ENCODE measurements at places on chromosomes 5 and 9.
A peak's percentile ranks its signal among the peaks of the same experiment; 100 is the strongest.

DNA sequence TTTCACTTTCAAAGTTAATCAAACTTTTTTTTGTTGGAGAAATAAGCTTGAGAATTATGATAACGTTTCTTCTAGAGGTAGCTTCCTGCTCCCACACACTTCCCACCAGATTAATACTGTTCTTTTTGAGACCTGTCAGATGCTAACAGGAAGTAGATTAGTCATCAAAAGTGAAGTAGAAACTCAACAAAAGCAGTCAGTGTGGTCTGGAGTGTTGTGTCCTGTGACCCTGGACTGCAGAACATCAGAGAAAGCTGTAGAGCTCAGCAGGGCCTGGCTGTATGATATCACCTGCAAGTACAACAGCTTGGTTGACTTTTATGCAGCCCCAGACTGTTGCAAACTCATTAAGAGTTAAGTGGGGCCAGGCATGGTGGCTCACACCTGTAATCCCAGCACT lies 495.7 kb upstream of the CYLC2 start:
- peak; percentile 21 for DNase-seq

- DNase-seq, result no peak
Observed at GRCh38 chr5:32331217-32331934, 18.6 kb upstream of the MTMR12 start.

DNA sequence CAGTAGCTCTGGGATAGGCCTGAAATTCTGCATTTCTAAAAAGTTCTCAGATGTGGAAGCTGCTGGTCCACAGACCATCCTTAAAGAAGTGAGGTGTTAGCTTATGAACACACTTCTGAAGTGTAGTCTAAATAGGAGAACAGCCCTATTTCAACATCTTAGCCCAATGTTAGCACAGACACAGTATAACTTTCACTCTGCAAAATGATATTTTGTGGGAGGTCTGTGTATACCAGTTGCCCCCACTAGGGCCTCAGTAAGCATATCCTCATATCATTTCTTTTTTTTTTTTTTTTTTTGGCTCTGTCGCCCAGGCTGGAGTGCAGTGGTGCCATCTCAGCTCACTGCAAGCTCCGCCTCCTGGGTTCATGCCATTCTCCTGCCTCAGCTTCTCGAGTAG lies 7.5 kb upstream of the HABP4 start:
- peak; percentile 13 for DNase-seq

- DNase-seq, result no peak
Observed at GRCh38 chr9:118640836-118641560, 728.2 kb downstream of the BRINP1 start.

- no peak for DNase-seq
Observed at GRCh38 chr9:137224830-137225694, at the start of gene CYSRT1. TSS of gene CYSRT1 (plus strand) at chr9:137225174. CDS start at chr9:137225622, 448 bp downstream.

- no peak for DNase-seq
Observed at GRCh38 chr9:89817151-89817950, 212.5 kb downstream of the GADD45G start.

GRCh38 chr5:67799732-67800234 lies 415.8 kb upstream of the PIK3R1 start:
- peak; percentile 39 for DNase-seq

- DNase-seq, result no peak
Observed at GRCh38 chr5:72407541-72407940, 87.4 kb downstream of the PTCD2 start.

DNA sequence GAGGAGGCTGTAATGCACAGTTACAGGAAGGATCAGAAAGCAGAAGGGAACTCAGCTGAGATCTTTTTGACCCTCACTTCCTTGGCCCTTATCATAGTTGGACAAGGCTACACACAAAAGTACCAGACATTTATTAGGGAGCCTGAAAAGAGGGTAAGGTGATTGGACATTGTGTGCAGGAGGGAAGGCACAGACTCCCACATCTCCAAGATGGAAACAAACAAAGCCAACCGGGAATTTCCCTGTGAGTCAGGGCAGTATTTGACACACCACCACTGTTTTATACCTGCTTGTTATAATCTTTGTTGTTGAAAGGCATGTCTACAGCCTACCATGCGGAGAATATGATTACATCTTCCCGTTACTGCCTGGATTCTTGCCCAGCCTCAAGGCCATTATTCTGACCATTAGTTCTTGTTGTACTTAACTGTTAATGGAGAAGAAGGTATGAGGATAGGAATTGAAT lies 3.0 kb upstream of the CCNG1 start:
- peak; percentile 93 for DNase-seq

GRCh38 chr5:83313436-83313835 lies 158.1 kb upstream of the VCAN start:
- peak; percentile 38 for DNase-seq

DNA sequence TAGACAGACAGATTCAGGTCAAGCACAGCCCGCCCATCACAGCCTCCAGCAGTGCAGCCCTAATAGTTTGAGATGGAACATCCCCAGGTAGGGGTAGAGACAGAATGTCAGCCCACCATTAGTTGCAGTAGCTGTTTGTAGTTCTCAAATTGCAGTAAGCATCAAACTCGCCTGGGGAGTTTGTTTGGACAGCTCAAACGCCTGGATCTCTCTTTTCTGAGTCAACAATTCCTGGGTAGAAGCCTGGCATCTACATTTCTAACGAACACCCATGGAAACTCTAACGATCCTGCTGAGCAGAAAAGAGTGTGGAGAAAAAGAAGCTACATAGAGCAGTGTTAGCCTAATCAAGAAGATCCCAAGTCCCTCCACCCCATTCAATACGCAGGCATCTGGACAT lies 59.4 kb downstream of the ADAMTS16 start:
- no peak for DNase-seq

GRCh38 chr9:133761641-133762248 lies 23.6 kb upstream of the SARDH start:
- no peak for DNase-seq

DNA sequence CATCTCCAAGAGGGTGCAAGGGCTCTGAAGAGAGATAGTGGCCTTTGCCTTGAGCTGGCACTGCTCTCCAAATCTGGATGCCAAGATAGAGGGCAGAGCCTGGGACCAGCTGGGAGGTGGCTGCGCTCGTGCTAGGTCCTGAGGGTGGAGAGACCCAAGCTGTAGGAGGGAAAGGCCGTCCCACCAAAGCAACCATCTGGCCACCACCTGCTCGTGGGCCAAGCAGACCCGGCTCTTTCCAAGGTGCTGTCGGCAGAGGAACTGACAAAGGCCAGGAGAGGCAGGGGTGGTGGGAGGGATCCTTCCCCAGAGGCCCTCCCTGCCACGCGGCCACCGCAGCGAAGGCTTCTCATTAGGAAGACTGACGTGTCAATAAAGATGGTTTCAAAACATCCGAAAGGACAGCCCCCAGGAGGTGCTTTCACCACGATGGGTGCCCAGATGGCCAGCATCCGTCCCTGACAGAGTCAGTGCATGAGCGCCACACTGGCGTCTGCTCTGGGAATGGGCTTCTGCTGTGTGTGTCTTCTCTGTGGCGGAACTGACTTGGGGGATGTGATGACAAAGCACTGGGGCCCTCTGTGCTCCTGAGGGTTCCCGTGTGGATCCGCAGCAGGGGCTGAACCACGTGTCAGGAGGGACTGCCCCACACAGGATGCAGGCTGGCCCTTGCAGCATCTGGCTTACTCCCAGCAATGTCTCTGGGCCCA lies 213.5 kb downstream of the FANCC start:
- no peak for DNase-seq

GRCh38 chr5:3943859-3944258 lies 348.2 kb downstream of the IRX1 start:
- no peak for DNase-seq

- DNase-seq, result no peak
Observed at GRCh38 chr9:133471551-133472276, 7.2 kb downstream of the SLC2A6 start.

DNA sequence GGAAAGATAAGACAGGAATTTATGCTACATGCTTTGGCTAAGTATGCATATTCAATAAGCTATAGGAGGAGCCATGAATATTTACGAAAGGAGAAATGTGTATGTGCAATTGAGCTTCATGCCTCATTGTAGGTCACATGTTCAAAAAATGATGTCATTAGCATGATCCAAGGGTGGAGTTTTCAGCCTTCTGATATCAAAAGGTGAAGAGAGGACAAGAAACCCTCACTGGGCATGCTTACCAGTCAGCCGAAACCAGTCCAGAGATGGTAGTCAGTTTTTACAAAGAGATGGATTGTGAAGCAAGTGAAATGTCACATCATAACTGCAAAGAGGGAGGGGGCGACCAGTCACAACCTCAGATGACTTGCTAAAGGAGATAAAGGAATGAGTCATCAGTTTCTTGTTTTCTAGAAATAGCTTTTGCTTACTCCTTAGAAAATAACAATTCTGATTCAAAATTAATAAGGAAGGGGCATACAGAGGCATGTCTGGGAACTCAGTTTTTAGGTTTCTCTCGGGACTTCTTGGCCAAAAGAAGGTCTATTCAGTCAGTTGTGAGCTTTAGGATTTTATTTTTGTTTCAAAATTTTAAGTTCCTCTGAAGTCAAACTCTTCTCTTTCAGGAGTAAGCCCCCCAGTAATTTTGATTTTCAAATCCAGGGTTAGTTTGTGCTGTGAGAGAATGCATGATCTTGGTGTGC lies 1067.8 kb upstream of the EDIL3 start:
- DNase-seq, result no peak

DNA sequence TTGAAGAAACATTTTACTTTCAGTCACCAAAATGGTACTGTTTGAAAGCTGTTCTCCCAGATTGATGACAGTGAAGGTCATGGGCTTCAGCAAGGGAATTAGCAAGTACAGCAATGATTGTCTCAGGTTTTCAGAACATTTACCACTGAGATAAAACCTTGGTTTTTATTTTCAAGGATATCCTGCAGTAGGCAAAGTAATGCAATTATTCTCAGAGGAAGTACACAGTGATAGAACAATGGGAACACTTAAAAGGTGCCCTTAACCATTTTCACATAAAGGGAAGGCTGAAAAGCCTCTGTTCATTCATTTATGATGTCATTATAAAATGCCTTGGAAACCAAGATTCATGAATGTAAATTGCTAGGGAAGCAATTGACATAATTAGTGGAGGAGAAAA lies 471.8 kb upstream of the ACO1 start:
- DNase-seq, result no peak

DNA sequence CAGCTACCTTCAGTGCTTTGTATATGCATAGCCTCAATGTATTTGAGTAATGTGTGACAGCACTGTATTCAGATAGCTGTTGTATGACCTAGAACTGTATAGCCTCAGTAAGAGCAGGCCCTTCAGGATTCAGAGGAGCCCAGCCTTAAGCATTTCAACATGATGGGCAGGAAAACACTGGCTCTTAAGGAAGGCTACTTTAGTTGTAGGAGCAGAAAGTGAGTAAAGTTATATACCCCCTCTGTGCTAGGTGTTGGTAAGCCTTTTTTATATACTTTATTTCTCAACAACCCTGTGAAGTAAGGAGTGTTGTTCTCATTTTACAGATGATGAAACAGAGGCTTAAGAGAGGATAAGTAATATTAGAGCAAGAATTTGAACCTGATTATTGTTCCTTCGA lies 1.5 kb upstream of the GPR21 start:
- no peak for DNase-seq
